ENCODE measurements at places on chromosomes 16 and 17. TPM values are rescaled to one million over a fixed set of nuclear protein-coding genes. Genes with fewer than 3 reads are reported as not detected.

MT1H gene
- 10.7 TPM for total RNA-seq

- no peak for DNase-seq
These were observed 106.3 kb downstream of the CDH11 start for GRCh38 chr16:65015599-65015998.

GRCh38 chr16:69703638-69704037 lies 22.7 kb downstream of the NQO1 start:
- no peak for DNase-seq

DNA sequence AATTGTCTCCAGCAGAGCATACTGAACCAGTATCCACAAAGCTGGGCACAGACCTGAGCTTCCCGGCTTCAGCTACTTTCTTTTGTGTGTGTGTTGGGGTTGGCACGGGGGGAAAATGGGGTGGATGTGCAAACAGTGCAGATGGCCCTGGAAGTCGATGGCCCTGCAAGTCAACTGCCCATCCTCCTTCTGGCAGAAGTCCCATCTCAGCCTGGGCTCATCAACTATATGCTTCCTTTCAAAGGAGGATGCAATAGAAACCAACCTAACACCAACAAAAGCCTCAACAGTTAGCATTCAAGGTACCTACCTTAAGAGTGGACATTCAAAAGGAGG lies 55.7 kb downstream of the SOX9 start:
- no peak for DNase-seq

- DNase-seq, result no peak
These were observed 59.8 kb downstream of the ANKFN1 start for GRCh38 chr17:56213031-56213430.

DNA sequence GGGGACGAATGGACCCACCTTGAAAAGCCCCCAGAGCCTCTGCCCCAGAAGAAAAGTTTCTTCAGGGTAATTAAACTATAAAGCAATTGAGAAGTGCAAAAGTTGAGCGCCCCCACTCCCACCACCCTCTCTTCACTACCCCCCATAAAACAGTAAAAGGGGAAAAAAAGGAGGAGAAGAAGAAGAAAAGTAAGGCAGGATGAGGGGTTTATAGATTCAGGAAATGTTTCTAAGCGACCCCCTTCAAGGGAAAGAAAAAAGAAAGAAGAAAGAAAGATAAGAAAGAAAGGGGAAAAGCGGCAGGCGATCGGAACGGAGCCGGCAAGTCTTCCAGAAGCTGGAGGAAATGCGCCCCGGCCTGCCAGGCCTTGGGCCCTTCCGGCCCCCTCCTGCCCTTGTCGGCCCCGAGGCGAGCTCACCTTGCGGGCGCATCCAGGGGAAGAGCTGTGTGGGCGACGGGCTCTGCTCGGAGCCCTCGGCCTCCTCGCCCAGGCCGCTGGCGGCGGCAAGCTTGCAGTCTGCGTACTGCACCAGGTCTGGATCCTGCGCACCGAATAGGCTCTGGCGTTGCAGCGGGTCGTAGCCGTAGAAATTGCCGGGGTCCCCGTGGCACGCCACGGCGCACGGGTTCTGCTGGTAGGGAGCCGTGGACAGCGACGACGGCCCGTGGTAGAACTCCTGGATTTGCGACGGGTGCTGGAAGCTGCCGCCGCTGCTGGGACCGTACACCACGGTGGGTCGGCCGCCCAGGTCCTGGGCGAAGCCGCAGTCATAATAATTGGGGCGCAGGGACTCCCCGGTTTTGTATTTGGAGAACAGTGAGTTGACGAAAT lies 1.0 kb downstream of the HOXB8 start:
- DNase-seq, result peak; percentile 78

- no peak for DNase-seq
These were observed 702.8 kb downstream of the KCNJ2 start for GRCh38 chr17:70872103-70872502.

DNA sequence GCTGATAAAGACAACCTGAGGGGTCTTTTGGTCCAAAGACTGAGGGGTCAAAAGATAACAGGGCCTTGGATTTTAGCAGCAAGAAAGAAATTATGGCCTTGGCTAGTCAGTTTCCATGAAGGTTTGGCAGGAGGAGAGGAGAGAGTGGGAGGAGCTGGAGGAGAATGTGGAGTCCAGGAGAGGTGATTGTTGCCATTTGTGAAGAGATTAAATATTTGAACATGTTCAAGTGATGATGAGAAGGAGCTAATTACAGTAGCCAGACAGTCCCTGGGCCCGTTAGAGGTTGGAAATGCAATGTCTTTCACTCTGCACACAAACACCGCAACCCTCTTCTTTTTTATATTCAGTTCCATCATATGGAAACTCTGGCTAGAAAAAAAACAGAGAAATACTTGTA lies 68.6 kb downstream of the TNRC6C start:
- DNase-seq, result no peak
